ENCODE measurements at places on chromosomes 16 and 17.

GRCh38 chr17:27754549-27754948 is 45.8 kb downstream of the NOS2 start:
- DNase-seq, result no peak

GRCh38 chr16:10309271-10309932 is 76.5 kb upstream of the ATF7IP2 start:
- no peak for DNase-seq

DNA sequence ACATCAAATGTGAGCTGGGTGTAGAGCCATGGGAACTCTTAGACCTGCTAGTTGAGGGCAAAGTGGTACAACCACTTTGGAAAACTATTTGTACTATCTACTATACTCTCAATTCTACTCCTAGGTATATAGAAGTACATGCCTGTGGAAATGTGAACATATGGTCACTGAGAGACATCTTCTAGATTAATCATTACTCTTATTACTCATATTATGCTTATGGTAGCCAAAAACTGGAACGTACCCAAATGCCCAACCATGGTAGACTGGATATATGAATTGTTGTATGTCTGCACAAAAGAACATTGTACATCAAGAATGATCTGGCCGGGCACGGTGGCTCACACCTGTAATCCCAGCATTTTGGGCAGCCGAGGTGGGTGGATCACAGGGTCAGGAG is 2.7 kb downstream of the WDR45B start:
- DNase-seq, result no peak

- no peak for DNase-seq
Measured at GRCh38 chr16:154217-155030, 2.0 kb downstream of the HBZ start.

GRCh38 chr17:82957961-82958561 is 118.2 kb upstream of the ZNF750 start:
- no peak for DNase-seq

DNA sequence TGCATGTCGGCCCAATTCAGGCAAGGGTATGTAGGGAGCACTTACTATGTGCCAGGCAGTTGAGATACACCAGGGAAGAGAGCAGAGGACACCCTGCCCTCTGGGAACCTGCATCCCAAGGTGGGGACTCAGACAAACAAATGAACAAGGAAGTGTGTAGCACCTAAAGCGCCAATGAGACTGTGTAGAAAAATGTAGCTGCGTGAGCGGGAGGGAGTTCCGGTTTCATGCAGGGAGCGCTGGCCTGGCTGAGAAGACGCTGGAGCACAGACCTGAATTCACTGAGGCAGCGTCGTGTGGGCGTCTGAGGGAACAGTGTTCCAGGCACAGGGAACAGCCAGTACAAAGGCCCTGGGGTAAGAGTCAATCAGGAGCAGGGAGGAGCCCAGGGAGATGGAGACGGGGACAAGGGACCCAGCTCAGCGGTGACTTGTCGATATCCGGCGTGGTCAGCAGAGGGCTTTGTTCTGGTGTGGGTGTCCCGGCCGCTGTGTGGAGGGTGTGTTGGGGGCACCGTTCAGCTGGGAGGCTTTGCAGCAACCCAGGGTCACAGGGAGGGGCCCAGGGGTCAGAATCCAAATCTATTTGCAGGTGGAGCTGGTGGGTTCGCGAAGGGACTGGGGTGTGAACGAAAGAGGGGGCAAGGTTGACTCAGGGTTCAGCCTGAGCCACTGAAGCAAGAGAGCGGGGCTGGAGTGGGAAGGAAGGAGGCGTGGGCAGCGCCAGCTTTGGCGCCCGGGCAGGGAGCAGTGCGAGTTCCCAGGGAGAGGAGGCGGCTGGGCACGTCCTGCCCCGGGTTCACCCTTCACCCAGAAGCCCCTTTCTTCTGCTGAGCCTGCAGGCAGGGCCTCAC is 17.8 kb upstream of the OSGIN1 start:
- DNase-seq, result no peak

DNA sequence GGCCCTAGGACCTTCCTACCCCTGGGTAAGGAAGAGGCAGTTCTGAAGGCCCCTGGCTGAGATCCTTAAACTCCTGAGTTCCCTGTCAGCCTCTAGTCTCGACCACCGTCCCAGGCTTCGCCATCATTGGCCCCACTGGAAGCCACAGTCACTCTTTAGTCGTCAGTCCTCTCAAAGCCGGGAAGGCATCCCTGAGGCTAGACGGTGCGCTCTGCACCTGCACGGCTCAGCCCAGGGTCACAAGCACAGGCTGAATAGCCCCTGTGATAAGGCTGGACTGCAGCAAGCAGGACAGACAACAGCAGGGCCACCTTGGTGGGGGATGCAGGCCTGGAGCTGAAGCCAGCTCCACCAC is 3.3 kb upstream of the HEXIM1 start:
- DNase-seq, result no peak

DNA sequence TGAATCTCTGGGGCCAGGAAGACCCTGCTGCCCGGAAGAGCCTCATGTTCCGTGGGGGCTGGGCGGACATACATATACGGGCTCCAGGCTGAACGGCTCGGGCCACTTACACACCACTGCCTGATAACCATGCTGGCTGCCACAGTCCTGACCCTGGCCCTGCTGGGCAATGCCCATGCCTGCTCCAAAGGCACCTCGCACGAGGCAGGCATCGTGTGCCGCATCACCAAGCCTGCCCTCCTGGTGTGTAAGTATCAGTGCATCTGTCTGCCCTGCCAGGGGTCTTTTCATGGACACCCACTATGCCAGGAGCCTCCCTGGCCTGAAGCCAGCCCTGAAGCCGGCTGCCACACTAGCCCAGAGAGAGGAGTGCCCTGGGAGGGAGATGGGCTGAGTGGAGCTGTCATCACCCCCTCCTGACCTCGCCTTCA is at the start of gene CETP:
CETP (plus strand) TSS at position 100 of the 431 bp plus-strand sequence; CDS start at position 130, 30 bp downstream.
- DNase-seq, result no peak

- no peak for DNase-seq
Measured at GRCh38 chr17:75440738-75441448, 15.5 kb upstream of the TMEM94 start.

DNA sequence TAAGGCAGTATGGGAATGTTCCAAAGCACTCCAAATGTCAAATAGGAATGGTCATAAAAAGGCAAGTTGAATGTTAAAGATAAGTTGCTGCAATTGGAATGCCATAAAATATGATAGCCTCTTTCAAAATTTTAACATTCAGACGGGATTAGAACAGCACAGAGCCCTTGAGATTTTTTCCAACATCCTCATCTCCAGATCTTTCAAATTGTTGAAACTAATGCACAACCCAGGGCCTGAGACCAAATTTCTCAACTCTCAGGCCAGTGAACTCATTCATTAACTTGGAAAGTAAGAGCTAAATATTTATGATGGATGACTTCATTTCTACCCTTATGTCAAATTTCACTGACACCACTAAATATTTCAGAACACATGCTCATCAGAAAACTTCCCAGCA is 346.5 kb upstream of the XYLT1 start:
- no peak for DNase-seq

- no peak for DNase-seq
Measured at GRCh38 chr16:15928261-15929104, 20.9 kb upstream of the ABCC1 start.

- DNase-seq, result no peak
Measured at GRCh38 chr16:67016681-67017420, 12.1 kb upstream of the CBFB start.

- DNase-seq, result no peak
Measured at GRCh38 chr16:57106767-57107166, 14.4 kb downstream of the CPNE2 start.

DNA sequence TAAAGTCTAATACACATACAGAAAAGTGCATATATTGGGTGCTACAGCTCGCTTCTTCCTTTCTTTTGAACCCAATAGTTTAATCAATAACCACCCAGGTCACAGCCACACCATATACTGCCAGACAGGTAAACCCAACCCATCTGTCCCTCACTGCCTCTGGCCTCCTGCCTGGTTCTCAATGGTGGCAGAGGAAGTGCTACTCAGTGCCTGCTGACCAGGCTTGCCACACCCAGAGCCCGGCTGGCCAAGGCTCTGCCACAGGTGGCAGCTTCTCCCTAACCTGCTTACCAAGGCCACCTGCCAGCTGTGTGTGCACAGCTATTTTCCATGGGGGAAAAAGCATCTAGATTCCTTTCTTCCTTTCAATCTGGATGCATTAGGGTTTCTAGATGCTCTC is 584 bp downstream of the PMP22 start:
- DNase-seq, result no peak

GRCh38 chr17:66177048-66177447 is 14.9 kb downstream of the CEP112 start:
- no peak for DNase-seq

DNA sequence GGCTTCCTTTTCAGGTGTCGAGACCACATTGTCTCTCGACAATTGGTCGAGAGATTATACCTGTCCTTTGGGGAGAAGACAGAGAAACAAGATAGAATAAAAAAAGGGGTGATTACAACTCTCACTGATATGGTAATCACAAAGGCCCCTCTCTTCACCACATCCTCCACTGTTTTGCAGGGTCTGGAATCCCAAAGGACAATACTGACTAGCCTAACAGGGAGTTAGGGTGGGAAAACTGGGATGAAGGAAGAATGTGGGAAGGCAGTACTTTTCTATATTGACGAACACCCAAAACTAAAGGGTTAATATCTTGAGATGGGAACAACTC is 6.1 kb downstream of the ABCA5 start:
- DNase-seq, result no peak

DNA sequence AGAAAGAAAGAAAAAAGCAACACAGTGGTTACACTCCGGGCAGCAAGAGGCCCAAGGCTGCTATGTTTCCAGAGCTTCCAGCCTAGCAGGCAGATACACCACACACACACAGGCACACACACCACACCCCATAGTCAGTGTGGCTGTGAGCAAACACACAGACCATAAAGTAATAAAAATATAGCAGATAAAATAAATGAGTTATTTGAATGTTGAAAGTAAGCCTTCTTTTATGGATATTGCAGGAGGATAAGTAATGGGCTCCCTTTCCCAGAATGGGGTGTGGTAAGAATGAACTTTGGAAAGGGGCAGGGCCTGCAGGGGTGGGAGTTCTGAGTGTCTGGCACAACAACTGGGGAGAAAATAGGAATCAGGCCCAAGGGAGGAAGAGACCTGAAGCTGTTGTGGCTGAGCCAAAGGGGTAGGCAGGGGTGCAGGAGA is 4.8 kb upstream of the CDK5RAP3 start:
- no peak for DNase-seq

GRCh38 chr17:47717979-47718621 is 14.9 kb upstream of the TBX21 start:
- no peak for DNase-seq

DNA sequence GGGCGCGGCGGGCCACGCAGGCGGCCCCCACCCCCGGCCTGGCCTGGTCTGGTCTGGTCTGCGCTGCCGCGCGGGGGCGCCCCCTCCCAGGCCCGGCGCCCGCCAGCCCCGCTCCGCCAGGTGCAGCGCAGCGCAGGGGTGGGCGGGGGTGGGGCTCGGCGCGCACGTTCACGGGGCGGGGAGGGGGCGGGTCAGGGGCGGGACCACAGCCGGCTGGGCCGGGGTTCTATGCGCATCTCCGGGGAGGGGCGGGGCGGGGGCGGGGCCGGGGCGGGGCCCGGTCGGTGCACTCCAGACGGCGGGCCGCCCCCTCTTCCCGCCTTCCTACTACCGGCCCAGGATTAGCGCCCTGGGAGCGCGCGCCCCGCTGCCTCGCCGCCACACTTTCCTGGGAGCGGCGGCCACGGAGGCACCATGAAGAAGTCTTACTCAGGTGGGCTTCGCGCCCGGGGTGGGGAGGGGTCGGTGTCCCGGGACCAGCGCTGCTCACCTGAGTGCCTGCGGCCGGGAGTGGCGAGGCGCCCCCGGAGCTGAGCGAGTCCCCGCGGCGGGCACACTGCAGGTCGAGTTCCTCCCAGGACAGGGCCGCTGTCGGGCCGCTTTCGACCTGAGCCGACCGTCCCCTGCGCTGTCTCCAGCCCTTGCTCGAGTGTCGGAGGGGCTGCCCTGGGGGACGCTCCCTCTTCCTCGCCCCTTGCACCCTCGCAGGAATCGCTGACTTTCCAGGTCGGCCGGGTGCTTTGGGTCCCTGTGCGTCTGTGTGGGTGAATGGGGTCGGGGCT is 140.5 kb downstream of the SEC14L1 start:
- DNase-seq, result peak; percentile 55

DNA sequence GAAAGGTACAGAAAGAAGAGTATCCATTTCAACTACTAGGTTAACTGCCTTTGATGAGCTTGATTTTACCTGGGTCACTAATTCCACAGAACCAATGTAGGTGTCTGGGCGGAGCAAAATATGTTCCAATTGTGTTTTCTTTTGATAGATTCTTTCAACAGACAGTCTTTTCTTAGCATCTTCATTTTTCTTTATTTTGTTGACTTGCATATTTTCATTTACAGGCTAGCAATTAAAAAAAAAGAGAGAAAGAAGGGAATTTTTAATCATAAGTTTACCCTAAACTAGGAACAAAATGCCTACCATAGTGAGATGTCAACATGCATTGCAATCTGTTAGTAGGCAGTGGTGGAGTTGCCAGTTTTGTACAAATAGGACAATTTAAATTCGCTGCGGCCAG is 1.0 kb downstream of the TOP2A start:
- no peak for DNase-seq

DNA sequence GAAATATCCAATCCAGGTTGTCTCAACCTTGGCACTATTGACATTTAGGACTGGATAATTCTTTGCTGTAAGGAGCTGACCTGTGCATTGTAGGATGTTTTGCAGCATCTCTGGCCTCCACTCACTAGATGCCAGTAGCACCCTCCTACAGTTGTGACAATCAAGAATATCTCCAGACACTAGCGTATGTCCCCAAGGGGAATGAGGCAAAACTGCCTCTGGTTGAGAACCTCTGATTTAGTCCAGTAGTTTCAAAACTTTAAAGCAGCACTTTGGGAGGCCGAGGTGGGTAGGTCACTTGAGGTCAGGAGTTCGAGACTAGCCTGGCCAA is 48.4 kb downstream of the IQCK start:
- no peak for DNase-seq

DNA sequence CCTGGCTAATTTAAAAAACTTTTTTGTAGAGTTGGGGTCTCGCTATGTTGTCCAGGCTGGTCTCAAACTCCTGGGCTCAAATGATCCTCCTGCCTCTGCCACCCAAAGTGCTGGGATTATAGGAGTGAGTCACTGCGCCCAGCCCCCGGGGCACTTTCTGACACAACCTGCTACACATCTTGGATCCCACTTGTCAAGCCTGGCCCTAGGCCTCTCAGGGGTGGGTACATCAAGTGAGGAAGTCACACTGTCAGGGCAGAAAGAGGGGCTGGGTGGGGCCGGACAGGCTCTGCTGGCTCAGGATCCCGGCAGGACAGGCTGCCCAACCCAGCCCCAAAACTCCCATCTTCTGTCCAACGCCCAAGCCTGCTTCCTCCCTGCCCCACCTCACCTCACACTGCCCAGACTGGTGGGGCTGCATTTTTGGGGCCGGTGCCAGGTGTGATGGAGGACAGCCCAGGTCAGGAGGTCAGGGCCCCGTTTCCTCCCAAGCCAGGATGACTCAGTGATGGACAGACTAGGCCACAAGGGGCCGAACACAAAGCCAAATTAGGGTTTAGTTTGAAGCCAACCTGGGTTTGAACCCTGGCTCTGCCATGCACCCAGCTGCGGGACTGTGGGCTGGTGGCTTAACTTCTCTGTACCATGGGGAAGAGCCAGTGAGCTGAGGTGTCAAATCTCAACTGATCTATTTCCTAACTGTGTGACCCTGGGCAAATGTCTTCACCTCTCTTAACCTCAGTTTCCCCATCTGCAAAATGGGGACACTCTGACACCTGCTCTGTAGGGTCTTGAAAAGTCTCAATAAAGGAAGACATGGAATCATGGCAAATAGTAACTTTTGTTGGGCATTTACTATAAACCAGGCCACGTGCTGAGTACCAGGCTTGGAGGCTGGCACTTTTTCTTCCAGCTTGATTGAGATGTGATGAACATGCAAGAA is 8.9 kb upstream of the PPL start:
- no peak for DNase-seq
